ENCODE measurements at places on chromosomes 7 and 10.

- no peak for DNase-seq
Observed at GRCh38 chr7:111082351-111082750, 8.6 kb upstream of the LRRN3 start.

DNA sequence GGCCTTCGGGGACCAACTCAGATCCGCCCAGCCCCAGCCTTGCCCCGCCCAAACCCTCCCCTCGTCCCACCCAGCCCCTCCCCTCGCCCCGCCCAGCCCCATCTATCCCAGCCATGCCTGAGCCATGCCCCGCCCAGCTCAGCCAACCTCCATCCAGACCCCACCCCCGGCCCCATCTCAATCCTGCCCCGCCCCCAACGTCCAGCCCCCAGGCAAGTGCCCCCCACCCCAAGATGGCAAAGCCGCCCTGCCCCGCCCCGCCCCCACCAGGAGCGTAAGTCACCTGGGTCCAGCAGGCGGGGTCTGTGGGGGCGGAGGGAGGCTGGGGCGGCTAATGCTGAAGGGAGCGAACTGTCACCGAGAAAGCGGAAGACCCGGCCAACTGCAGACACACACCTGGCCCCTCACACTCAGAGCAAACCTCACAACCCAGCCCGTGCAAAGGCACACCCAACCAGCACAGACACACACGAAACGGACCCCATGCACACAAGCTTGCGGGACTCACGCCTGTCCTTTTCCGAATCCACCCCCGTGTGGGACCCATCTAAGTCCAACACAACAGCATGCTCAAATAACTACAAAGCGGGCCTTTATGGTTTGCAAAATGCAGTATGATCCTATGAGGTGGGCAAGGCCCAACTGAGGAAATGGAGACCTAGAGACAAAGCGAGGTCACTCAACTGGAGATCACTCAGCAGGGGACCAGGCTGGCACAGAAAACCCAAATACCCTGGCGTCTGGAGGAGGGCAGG is 11.5 kb upstream of the OGA start:
- DNase-seq: peak; percentile 60

DNA sequence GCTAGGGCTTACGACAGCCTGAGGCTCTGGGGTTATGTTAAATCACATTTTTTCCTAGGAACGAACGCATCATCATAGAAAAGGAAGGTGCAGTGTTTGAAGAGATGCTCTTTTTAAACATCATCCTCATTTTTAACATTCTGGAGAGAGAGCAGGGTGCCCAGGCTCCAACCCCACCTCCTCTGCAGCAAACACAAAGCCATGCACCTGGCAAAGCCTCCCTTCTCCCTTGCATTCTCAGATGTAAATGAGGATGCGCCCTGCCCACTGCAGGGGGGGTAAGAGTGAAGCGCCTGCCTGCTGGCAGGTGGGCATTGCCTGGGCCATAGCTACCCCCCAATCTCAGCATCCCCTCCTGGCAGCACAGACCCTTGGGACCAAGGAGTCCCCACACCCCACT is 92.4 kb downstream of the PTPRN2 start:
- DNase-seq: no peak

- no peak for DNase-seq
Observed at GRCh38 chr7:29202651-29203069, 8.1 kb downstream of the CHN2 start.

- DNase-seq: no peak
Observed at GRCh38 chr7:78092331-78092730, 293.8 kb downstream of the PHTF2 start.

GRCh38 chr10:5504146-5505072 is 5.0 kb upstream of the CALML5 start:
- DNase-seq: no peak

- DNase-seq: no peak
Observed at GRCh38 chr7:49432254-49432653, 341.2 kb upstream of the VWC2 start.

All from T follicular helper cell (primary cell).